ENCODE measurements at places on chromosomes 11 and 22. TPM values are rescaled to one million over a fixed set of nuclear protein-coding genes. Genes with fewer than 3 reads are reported as not detected.

- no peak for ATAC-seq
These were observed 2.4 kb upstream of the TRIM68 start for GRCh38 chr11:4610258-4610935.

- ATAC-seq: peak; percentile 10
These were observed 24.9 kb downstream of the ASPHD2 start for GRCh38 chr22:26453812-26454500.

DNA sequence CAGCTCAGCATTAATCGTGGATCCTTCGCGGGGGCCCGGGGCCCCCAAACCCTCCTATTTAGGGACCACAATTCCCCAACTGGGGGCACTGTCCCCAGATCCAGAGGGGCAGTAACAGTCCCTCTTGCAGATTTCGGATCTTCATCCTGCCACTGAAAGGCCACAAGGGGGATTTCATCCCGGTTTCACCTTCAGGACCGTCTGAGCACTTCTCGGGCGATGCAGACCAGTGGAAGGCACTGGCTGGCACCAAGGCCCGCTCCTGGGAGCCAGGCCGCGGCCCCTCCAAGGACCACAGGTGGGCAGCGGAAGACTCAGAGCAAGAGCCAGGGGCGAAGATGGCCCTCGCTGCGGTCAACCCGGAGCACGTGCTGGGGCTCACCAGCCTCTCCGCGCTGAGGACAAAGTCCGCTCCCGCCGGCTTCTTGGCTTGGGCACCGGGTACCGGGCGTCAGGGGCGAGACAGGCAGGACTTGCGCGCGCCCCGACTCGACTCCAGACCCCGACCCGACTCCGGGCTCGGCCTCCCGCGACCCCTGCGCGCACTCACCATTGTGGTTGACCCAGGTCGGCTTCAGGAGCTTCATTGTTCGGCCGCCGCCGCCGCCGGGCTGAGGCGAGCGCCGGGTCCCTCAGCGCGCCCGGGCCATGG is 517 bp downstream of the HIRA start:
- ATAC-seq: no peak

GRCh38 chr11:104151404-104152204 is 12.3 kb downstream of the PDGFD start:
- no peak for ATAC-seq

DNA sequence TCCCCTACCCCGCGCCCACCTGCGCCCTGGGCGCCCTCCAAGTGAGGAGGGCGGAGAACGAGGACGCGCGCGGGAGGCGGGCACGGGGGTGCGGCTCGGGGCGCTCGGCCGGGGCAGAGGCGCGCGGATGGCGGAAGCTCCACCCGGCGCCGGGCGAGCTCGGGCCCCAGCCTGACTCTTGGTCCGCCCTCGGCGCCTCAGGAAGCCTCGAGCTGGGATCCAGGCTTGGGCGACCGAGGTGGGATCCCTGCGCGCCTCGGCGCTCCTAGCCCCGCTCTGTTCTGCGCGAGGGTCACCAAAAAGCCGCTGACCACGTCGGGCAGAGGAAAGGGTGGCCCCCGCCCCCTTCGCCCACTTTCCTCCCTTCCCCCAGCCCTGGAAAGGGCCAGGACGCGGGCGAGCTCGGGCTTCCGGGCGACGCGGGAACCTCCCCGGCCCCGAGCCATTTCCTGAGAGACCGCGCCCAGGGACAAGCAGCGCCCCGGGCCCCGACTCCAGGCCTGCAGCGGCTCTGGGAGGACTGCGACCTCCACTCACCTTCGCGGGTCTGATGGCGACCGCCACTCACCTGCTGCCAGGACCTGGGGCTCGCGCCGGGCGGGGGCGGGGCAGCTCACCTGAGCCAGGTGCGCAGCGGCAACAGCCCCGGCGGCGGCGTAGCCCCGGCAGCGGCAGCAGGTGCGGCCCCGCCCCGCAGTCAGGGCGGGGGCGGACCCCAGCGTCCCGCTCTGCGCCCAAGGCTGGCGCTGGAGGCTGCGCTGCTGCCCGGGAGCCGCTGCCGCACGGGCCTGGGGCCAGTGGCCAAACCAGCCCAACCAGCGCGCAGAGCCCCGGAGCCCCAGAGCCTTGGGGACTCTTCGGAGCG is 2.2 kb upstream of the SIGIRR start:
- peak; percentile 52 for ATAC-seq

The ZNF214 gene
- total RNA-seq: 0.88 TPM

- no peak for ATAC-seq
These were observed 66.1 kb downstream of the SLC36A4 start for GRCh38 chr11:93131709-93132108.

The PISD gene
- 20.2 TPM for total RNA-seq

- no peak for ATAC-seq
These were observed 666.6 kb downstream of the LUZP2 start for GRCh38 chr11:25163421-25163820.

The BBOX1 gene
- total RNA-seq: 13.7 TPM

DNA sequence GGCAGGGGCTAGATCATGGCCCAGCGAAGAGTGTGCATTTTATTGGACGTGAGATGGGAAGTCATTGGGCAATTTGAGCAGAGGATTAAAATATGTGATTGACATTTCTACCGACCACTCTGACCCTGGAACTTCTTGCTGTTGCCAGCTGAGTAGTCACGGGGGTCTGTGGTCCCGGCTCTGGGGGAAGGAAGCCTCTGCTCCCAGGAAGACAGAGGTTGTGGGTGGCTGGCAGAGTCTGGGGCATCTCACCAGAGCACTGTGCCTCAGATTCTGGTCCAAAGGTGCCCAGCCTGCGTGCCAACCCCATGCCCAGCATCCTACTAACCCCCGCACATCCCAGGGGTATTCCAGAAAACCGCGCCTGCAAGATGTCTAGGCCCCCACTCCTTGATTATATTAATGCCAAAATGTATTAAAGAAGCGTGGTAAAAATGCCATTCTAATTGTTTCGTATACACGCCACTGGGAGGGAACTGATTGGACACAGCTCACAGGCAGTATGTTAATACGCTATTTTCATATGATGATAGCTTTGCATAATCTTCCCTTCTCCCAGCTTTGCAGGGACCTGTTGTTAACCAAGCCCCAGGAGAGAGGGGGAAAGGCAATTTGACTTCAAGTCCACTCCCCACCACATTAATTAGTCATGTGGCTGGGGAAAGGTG is 25.3 kb upstream of the LMO1 start:
- no peak for ATAC-seq

DNA sequence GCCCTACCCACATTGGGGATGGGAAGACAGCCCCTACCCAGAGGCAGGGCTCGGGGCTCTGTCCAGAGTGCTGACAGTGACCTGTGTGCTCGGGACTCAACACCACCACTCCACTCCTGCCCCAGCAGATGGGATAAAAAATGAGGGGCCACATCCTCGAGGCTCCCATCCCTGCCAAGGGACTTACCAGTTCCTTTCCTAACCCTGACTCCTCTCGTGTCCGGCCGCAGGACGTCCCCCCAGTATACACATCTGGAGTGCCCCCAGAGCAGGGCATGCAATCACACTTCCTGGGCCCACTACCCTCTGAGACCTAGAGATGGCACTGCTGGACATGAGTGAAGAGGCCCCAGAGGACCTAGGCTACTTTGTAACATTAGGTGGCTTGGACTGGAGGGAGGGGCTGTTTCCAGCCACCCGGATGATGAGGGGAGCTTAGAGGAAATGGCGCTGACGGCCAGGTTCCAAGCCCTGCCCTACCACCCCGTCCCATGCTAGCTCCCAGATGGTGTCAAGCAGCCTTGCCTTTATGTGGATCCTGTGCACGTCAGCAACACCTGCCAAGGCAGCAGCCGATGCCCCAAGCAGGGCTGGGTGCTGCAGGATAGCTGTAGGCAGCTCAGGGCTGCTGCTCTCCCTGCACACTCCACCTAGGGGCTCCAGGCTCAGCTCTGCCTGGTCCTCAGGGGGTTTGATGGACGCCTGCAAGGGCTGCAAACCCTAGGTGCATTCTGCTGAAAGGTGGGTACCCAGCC is 86.6 kb downstream of the DGCR2 start:
- ATAC-seq: peak; percentile 13

GRCh38 chr22:49053578-49053977 is 774.1 kb downstream of the BRD1 start:
- no peak for ATAC-seq

The RCOR2 gene
- total RNA-seq: 0.16 TPM

DNA sequence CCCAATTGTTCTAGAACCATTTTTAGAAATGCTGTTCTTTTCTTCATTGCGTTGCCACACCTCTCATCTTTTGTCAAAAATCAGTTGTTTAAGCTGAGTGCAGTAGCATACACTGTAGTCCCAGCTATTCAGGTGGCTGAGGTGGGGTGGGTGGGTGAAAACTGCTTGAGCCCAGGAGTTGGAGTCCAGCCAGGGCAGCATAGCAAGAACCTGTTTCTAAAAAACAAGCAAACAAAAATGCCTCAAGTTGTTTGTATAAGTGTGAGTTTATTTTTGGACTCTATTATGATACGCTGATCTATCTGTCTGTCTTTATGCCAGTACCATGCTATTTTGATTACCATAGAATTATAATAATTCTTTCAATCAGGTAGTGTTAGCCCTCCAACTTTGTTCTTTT is 62.5 kb upstream of the RRM1 start:
- ATAC-seq: no peak

The PDGFD gene
- 0.76 TPM for total RNA-seq

- ATAC-seq: no peak
These were observed 5.9 kb upstream of the CAT start for GRCh38 chr11:34432822-34433221.

The HTR3A gene
- total RNA-seq: not detected

GRCh38 chr22:32473388-32473952 is 1.1 kb upstream of the FBXO7 start:
- no peak for ATAC-seq

DNA sequence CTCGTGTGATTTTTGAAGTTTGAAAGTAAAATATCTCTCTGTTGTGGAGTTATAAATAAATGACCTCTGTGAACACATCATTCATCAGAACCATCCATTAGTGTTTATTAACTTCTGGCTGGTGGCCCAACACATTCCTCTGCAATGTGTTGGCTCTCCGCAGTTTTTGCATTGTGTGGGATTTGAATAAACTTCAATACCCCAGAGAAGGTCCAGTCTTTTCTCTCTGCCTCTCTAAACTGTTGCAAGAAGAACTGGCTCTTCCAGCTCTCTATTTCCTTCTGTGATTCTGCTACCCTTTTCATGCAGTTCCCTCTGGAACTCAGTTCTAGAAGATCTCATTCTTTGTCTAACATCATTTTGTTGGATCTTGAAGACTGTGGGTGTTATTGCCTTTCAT is 125.0 kb upstream of the ARHGAP42 start:
- peak; percentile 29 for ATAC-seq

The GGTLC3 gene
- not detected for total RNA-seq

DNA sequence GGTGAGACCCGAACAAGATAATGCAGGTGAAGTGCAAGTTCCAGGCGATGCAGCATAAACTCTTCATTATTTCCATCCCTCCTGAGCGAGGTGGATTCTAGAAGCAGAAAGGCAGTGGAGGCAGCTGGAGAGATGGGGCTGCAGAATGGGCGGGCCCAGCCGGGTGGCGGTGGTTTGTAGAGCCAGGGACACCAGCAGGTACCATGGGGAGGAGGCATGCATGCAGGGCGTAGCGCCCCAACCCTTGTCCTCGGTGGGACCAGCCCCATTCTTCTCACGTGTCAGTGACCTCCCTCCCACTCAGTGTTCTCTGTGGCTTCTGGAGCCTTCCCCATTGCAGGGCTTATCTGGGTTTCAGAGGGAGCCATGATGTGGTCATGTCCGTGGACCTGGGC is 38.0 kb downstream of the MPPED1 start:
- no peak for ATAC-seq

The CLDN5 gene
- total RNA-seq: 10.4 TPM

DNA sequence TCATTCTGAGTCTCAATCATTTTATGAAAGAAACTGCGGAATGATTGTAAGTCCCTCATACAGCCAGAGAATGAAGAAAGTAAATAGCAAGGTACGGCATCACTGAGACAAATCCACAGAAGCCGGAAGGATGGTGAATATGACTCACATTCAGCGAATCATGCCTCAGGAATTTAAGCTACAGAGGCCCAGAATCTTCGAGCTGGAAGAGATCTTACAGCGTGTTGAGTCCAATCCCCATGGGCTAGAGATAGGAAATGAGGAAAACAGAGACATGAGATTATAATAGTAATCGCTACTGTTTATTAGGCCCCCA is 173.2 kb downstream of the KIF18A start:
- ATAC-seq: peak; percentile 52

The NAALADL1 gene
- total RNA-seq: 2.7 TPM

DNA sequence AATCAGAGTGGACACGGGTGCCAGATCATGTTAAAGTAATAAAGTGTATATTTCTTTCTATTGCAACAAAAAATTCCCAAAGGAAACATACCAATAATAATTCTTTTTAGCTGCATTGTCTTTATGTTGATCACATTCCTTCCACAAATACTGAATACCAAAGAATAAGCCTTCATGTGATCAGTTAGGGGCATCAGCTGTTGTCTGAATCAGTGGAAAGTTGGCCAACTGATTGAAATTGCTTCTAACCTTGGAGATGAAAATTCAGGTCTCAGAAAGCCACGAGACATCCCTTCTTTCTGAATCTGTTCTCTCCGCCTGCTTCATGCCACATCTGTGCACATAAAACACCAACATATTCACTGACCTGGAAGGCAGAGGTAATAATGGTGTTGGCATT is 785.2 kb downstream of the KCNA4 start:
- ATAC-seq: no peak

- ATAC-seq: no peak
These were observed 48.4 kb downstream of the FAM118A start for GRCh38 chr22:45358127-45358526.

DNA sequence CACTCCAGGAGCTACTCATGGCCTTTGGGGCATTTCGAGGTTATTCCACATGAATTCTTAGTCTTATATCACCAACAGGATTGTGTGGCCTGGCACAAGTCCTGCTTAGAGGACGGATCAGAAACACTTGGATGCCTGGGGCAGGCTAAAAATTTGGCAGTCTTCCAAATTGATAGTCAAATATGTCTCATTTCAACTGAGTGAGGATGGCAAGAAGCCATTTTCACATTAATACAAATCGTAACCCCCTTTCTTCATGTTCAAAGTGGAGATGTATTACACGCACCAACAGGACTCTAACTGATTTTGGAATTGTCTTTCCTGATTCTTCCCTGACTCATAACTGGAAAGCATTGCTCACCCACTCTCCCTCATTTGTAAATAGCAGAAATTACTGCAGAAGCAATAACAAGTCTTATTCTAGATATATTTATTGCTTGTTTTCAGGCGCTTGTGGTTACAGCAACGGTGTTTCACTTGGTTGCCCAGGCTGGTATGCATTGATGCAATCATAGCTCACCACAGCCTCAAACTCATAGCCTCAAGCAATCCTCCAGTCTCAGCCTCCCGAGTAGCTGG is 10.3 kb upstream of the CCDC86 start:
- no peak for ATAC-seq

GRCh38 chr11:35675901-35676610 is 13.5 kb downstream of the TRIM44 start:
- no peak for ATAC-seq

- ATAC-seq: peak; percentile 69
These were observed 11.9 kb upstream of the NRIP3 start for GRCh38 chr11:9015677-9016076.

- ATAC-seq: no peak
These were observed 485.0 kb upstream of the KIRREL3 start for GRCh38 chr11:127485541-127485940.

The BCO2 gene
- 5.7 TPM for total RNA-seq

Measured in esophagus mucosa (tissue), 1 donor.